ENCODE measurements at places on chromosomes 4 and X. TPM values are rescaled to one million over a fixed set of nuclear protein-coding genes. Genes with fewer than 3 reads are reported as not detected.

DNA sequence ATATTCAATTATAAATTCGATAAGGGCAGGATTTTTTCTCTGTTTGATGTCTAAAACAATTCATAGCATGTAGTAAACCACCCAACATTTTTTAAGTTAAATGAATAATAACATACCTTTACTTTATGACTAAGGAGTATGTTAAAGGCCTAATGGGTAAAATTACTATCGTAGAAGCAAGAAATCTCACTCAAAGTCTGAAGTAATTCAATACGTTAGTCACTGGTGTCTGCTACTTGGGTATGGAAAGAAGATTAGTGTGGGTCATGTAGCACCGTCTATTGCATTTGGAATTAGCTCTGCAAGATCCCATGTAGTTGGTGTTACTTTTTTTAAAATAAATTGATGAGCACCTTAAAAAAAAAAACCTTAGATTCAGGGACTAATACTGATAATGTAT is 374.5 kb downstream of the GRID2 start:
- no peak for DNase-seq

GRCh38 chr4:108556588-108557200 is 63.7 kb upstream of the RPL34 start:
- peak; percentile 56 for DNase-seq

DNA sequence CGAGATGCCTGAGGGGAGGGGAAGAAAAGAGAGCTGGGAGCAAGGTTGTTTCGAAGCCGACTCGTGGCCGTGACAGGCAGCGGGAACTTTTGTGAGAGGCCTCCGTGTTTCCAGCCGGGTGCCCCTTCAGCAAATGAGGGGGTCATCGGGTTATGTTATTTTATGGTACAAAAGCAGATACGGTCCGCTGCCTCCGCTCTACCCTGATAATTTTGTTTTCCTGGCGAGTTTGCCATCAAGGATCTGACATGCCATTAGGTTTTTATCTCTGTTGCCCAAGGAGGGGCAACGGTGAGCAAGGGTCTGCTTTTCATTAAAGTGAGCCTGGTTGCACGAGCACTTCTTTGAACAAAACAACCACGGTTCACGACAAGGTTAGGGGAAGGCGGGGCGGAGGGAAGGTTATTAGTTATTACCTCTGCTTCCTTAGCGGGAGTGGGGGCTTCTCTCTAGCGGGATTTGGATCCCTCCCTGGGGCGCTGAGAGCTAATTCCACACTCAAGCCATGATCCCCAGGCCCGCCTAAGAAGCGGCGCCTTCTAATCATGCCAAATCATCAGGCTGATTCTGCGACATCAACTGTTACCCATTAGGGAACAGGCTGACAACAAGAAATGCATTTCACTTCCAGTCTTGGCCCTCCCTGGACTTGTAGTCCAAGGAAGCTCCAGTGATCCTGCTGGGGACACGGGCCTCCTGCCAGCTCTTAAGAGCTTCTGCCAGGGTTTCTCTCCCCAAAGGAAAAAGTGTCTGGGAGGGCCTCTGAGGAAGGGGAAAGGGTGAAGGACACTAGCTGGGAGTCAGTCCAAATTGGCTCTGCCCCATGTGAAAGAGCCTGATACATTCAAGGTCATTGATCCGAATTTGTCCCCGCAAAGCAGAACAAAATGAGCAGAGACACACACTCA is 617.7 kb downstream of the MID1IP1 start:
- no peak for DNase-seq

DNA sequence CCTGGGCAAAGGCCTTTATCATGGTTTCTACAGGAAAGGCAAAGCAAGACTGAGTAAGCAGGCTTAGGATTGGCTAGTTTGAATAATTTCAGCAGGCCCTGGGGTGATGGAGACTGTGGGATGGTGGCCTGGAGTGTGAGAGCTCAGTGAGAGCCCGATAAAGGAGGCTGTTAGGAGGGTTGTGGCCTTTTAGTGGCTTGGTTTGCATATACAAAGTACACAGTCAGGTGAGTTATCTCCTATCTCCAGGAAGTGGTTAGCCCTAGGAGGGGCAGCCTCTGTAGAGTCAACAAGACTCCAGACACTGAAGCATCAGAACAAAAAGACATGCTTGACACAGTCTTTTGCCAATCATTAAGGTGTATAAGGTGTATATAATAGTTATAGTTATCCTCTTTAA is 157.2 kb downstream of the CFAP299 start:
- peak; percentile 27 for DNase-seq

TAF7L gene
- not detected for total RNA-seq

PHOX2B gene
- total RNA-seq, result not detected
